ENCODE measurements at places on chromosomes 3 and 15.

DNA sequence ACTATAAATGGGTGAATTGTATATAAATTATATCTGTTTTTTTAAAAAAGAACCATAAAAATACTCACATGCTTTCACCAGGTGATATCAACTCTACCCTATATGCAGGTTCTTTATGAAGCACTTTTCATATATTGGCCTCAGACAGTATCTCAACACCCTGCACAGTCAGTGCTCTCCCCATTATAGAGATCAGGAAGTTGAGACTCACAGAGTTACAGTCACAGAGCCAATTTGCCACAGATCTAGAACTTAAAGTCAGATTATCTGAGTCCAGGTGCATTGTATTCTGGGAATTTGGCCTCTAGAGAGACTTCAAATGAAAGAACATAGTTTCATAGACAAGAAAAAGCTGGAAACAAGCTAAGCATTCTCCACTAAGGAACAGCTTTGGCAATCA lies 38.1 kb downstream of the DAPK2 start:
- no peak for DNase-seq

DNA sequence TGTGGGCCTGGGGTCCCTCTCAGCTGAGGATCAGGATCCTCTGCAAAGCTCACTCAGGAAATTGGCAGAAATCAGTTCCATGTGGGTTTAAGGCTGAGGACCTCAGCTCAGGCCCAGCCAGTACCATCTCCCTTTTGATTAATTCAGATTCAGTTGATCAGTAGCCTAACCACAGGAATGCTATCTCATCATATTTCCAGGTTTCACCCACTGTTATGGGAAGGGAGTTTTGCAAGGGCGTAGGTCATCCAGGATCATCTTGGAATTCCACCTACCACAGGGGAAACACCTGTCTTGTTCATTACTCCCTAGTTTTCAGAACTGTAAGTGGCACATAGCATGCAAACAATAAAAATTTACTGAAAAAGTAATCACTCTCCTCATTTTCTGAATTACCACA lies 399.5 kb upstream of the CNTN3 start:
- no peak for DNase-seq

DNA sequence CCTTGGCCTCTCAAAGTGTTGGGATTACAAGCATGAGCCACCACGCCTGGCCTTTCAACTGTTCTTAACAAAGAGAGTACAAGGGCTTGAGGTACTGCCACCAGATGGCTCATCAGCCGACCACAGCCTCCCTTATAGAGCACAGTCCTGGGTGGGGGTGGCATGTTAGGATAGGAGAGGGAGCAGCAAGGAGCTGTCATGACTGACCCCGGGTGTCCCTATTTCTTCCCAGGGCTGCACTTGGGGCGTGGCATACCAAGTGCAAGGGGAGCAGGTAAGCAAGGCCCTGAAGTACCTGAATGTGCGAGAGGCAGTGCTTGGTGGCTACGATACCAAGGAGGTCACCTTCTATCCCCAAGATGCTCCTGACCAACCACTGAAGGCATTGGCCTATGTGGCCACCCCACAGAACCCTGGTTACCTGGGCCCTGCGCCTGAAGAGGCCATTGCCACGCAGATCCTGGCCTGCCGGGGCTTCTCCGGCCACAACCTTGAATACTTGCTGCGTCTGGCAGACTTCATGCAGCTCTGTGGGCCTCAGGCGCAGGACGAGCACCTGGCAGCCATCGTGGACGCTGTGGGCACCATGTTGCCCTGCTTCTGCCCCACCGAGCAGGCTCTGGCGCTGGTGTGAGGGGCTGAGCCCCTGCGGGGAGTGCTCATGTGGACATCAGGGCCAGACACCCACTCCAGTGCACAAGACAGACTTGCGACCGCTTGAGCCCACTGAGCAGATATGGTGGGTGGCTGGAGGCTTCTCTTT lies 2.1 kb downstream of the CHAC1 start:
- no peak for DNase-seq

GRCh38 chr3:118974356-118975097 lies 60.1 kb downstream of the IGSF11 start:
- DNase-seq = no peak

GRCh38 chr15:92808598-92809063 lies 91.5 kb upstream of the CHD2 start:
- no peak for DNase-seq

DNA sequence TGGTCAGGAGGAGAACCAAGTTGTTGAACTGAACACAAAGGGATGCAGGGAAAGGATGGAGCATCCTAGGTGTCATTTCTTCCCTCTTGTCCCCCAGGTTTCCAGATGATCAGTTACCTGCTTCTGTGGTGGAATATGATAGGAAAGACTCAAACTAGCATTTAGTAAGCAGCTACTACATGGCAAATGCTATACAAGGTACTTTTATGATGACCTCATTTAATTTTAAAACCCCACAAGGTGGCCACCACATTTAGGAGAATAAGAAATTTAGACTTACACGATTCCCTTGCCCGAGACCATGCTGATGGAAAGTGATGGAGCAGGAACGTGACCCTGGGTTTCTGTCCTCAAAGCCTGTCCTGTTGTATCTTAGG lies 40.9 kb downstream of the CCR4 start:
- DNase-seq = no peak

DNA sequence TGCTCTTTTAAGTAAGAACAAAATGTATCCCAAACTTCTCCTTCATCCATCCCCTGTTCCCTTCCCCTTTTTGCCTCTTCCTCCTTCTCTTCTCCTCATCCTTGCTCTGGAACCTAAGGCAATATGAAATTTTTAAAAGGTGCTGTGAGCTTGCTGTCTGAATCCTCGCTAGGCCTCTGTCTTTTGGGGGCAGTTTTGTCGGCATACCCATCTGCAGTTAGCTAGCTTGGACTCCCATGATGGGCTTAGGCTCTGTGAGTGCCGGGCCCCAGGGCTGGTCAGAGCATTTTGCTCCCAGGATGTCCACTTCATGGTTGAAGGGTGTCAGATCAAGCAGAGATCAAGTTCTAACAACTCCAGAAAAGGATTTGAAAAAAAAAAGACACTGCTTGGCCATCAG lies 18.6 kb downstream of the ZIC1 start:
- no peak for DNase-seq
